Placental epithelial cell (primary cell): ENCODE measurements at places on chromosomes 6 and 20. TPM values are rescaled to one million over a fixed set of nuclear protein-coding genes. Genes with fewer than 3 reads are reported as not detected.

Gene EDN1
- total RNA-seq, result 45.1 and 91.0 TPM in 2 replicates

Gene KCNK16
- not detected in 2 replicates for total RNA-seq

Gene SLC13A3
- total RNA-seq, result 3.9 and 6.3 TPM in 2 replicates

Gene NINL
- 14.3 and 23.6 TPM in 2 replicates for total RNA-seq
